NCI-H1436 treated with DMSO at 0.1 percent for 48 hours (cell line): ENCODE measurements at places on chromosomes 16 and 17.

GRCh38 chr17:57522042-57523005, 222.8 kb downstream of the CCDC182 start:
- DNase-seq: no peak

- no peak for DNase-seq
Observed at GRCh38 chr17:55294042-55294751, 29.4 kb downstream of the HLF start.

GRCh38 chr17:3710951-3711383, 12.7 kb upstream of the HASPIN start:
- DNase-seq: no peak

DNA sequence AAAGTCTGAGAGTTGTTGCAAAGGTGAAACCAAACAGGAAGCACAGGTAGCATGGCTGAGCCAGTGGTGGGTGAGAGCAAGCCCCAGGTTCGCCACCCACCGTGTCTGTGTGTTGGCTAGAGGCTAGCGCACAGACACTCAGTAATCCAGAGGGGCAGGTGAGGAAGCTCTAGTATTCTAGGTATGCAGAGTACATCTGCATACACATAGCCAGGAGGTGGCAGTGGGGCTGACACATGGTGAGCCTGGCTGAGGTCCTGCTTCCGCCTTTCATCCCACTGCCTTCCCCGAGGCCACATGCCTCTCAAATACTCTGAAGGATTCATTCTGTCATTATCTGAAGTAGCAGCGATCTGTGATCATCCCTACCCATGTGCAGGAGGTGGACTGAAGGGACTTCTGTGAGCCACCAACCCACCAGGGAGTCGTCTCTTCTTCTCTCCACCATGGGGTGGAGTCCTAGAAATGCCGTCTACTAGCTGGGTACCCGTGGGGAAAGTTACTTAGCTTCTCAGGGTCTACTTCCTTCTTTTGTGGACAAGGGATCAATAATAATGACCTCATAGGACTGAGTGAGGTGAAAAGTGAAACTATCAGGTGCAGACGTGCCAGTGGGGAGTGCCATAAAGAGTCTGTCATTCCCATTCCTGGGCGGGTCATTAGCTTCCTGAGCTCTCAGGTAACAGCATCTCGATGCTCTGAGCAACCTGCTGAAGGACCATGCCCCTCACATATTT, 36.0 kb upstream of the ICAM2 start:
- DNase-seq: no peak

- no peak for DNase-seq
Observed at GRCh38 chr16:86069736-86070298, 170.9 kb downstream of the IRF8 start.

- no peak for DNase-seq
Observed at GRCh38 chr17:50903604-50904517, 37.7 kb upstream of the TOB1 start.

DNA sequence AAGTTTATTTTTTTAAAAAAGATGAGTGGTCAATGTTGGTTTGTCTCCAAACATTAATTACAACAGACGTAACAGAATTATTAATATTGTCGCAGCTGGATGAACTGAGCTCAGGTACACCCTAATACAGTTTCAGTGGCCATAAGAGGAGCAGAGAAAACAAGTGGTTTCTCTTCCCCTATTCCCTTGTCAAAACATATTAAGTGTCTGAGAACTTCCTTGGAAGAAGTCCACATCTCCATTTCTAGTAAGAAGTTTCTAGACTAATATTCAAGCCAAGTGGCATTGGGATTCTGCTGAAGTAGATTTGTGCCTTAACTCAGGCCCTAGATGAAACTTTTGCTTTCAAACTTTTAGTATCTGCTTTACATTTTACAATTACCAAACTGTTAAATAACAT, 47.7 kb downstream of the GNA13 start:
- no peak for DNase-seq

GRCh38 chr16:66750279-66751052, 943 bp downstream of the DYNC1LI2 start:
- DNase-seq: no peak

GRCh38 chr17:75182319-75182568, 515 bp downstream of the SUMO2 start:
- DNase-seq: no peak

- no peak for DNase-seq
Observed at GRCh38 chr17:61425682-61426481, 26.2 kb downstream of the TBX2 start.

DNA sequence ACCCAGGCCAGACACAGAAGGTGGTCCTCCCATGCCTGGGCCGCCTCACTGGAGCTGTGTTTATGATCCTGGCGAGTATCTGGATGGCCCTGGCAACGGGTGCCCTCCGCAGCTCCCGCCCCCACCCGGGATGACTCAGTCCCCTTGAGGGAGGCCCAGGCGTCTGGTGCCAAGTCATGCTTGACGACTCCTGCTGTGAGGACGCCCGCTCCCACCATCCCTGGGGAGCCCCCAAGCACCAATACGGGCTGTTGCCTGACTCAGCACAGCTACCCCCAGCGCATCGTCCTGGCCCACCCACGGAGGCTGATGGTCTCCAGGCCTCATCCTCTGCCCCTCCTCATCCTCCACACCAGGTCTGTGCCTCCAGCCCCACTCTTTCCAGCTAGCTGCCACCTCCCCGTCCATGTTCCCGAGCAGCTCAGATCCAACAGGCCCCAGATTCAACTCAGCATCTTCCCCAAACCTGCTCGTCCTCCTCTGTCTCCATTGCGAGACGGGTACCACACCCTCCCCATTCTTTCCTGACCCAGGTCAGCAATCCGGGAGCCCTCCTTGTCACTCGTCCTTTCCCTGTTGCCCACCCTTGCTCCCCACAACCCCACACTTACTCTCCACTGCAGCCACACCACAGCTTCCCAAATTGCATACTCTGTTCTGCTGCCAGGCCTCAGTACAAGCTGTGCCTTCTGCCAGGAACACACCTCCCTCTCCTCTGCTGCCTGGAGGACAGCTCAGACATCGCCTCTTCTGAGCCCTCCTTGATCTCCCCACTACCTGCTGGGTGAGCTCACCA, 2.6 kb downstream of the CAMKK1 start:
- peak; percentile 68 for DNase-seq

DNA sequence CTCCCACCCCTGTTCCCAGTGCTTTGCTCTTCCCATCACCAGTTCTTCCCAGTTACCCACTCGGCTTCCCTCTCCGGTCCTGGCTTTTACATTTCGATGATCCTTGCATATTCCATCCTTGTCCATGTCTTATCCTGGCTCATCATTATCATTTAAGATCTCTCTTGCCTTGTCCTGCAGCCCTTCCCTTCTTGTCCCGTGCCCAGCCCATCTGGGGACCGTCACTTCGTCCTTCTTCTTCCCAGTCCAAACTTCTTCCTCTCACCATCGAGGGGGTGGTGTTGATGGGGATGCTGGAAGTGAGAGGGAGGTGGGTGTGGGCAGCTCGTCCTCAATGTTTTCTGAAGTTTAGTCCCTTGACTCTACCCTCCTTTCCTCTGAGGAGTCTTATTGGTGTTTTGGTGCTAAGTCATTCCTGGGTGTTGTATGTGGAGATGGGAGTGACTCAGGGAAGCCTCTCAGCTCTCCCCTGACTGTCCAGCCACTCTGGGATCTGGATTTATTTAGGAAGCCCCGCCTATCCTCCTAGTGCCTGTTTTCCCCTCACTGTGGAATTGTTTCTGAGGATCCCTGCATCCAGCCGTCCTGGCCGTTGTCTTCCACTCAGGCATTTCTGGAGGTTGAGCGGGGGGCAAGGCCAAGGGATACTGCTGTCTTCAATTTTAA, 975 bp downstream of the SNX29 start:
- no peak for DNase-seq

DNA sequence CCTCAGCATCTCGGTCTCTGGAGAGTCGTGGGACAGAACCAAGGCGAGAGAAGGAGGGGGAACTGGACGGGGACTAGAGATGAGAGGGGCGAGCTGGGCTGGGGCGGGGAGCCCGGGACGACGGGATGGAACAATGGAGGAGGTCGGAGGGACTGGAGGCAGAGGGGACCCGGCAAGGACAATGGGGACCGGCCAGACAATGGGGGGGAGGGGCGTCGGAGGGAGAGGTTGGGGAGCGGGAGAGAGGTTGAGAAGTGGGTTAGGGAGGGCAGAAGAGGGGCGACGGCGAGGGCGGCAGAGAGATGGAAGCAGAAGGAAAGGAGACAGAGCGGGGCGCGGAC, 719 bp downstream of the NGFR start:
- no peak for DNase-seq

DNA sequence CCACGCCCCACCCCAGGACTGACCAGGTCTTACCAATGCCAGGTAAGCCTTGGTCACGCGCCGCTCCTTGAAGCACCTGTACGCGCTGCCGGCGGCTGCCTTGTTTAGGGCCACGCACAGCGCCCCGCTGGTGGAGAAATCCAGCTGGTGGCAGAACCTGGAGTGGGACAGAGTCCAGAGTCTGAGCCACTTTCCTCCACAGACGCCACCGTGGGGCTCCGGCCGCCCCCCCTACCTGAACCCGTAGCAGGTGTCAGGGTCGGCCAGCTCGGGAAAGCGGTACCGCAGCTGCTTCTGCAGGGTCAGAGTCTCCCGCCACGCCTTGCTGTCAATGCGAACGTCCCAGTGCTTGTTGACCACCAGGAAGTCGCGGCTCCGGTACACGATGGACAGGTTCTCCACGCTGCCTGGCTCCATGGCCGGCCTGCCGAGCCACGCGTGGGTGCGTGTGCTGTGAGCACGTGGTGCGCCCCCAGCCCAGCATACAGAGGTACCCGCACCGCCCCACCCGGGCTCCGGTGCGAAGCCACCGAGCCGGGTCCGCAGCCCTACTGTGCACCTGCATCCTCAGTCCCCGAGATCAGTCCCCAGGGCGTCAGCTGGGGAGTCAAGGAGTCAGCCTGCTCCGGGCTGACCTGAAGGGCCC, 737 bp downstream of the RPUSD1 start:
- DNase-seq: no peak

GRCh38 chr17:68255731-68256538, 8.1 kb downstream of the AMZ2 start:
- DNase-seq: no peak

DNA sequence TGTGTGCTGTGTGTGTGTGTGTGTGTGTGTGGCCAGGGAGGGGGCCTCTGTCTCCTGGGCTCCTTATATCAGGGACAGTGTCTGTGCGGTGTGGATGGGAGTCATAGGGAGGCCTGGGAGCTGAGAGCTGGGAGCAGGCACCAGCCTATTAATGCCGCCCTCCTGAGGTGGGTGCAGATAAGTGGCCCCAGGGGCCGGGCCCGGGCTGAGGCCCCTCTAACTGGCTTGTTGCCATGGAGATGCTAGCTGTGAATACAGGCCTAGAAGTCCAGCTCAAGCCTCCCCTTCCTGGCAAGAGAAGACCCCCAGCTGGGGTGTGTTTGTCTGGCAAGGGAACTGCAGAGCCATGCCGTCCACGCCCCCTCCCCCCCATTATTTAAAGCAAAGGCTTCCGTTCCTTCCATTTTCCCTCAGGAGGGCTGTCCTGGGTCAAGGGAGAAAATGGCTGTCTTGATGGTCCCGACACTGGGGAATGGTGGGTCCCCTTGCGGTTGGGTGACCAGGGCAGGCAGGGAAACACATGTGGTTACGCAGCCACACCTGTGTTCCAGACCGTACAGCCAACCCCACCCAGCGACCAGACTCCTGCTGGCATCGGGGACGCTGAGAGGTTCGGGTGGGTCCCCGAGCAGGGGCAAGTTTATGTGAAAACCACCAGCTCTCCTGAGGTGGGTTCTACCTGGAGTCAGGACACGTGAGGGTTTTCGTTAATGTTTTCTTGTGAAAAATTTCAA, 141.1 kb downstream of the MRM1 start:
- no peak for DNase-seq

- DNase-seq: peak; percentile 52
Observed at GRCh38 chr17:37220607-37220953, 155.2 kb upstream of the C17orf78 start.

GRCh38 chr16:7200320-7200719, 132.3 kb upstream of the RBFOX1 start:
- no peak for DNase-seq

DNA sequence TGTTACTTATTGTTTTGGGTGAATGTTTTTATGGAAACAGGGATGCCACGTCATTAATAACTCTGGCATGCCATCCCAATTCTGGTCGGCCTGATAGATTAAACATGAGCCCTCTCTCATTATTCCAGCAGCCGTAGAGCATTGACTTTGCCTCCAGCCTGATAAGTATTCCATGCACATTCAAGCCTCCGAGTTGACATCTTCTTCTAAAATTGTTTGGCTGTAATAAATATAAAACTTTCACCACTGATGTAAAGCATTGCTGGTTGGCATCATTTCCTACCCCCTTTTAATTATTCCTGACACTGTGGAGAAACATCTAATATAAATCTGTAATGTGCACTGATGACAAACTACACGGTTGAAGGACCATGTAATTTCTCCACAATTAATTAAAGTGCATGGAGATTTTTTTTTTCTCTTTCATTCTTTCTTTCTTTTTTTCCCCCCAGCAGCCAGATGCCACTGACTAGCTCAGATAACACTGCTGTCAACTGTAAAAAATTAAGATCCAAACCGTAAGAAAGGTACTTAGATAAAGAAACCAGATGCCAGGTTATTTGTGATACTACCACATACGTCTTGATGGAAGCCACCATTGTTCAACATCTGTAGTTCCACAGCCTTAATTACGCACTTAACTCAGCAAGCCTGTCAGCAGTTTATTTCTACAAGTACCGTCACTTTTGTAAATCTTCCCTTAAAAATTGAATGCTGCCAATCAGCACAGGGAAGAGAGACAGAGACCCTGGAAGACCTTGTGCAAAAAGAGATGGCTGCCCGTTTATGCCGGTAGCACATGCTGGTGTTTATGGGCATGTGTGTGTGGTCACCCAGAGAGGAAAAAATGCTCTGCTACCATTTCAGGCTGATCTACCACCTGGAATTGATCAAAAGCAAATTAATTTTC, 237.7 kb downstream of the IRX3 start:
- no peak for DNase-seq

DNA sequence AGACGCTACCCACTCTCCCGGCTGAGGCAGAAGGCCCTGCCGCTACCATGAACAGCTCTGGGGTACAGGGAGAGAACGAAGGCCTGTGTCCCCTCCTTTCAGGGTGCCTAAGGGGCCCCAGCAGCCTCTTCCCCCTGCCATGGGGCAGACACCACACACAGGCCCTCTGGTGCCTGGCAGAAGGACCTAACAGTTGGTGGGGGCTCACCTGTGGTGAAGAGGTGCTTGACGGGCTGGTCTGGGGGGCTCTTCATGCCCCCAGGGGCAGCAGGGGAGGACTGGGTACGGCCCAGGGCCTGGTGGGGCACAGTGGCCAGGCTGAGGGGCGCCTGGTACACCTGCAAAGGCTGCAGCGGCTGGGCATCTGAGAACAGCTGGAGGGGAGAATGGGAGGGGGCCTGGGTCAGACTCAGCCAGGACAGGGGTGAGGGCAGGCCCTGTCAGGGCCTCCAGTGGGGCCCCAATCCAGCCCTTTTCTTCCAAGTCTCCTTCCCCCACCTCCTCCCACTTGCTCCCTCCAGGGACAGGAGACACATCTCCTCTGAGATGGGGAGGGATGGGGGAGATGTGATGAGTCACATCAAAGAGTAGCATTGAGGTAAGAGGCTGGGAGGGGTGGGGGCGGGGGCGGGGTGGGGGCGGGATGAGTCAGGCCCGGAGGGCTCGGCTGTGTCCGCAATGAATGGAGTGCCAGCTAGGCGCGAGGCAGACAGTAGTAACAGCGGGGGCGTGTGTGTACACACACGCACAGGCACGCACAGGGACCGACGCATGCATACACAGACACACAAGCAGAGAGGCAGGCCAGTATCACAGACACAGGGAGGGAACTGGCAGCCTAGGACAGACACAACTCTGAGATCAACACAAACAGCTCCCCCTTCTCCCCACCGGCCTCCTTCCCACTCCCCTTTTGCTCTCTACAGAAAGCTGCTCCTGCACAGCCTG, 16.1 kb downstream of the G6PC3 start:
- no peak for DNase-seq

GRCh38 chr17:64250233-64250835, 12.7 kb downstream of the TEX2 start:
- DNase-seq: no peak
